ENCODE measurements at places on chromosomes 4 and X.

GRCh38 chr4:119666653-119667091 is 38.1 kb upstream of the PDE5A start:
- DNase-seq: no peak

GRCh38 chr4:82984459-82984858 is 26.2 kb downstream of the LIN54 start:
- no peak for DNase-seq

DNA sequence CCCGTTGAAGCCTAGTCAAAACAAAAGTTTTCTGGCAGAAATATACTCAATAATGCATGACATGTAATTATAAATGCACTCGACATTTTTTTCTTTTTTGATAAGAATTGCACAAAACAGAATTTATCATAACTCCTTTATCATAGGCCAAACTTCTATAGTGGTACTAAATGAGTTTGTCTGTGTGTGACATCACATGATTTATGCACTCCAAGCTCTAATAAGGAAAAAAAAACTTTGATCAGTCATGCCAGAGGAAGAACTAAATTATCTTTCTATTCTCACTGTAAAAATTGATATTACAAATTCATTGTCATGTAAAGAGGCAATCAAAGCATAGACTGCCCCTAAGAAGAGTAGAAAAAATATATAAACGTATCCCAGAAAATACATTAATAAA is 112.4 kb upstream of the NOCT start:
- no peak for DNase-seq

DNA sequence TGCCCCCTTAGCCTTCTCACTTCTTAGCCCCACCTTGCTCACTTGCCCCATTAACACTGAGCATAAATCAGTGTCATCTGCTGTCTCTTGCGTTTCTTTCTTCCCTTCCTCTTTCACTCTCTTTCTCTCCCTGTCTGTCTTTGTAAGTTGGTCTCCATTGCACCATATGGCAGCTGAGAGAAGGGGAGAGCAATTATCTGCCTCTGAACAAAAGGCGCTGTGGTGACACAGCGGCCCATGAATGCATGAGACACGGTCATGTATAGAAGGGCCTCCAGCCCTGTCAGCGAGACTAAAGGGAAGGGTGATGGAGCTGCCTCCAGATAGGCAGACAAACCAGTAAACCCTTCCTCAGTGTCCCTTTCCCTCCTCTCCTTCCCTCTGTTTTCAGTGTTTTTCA is 88.8 kb upstream of the PCDH18 start:
- DNase-seq: no peak

GRCh38 chr4:41146716-41147506 is 67.4 kb downstream of the APBB2 start:
- DNase-seq: no peak

- DNase-seq: no peak
These were observed 17.5 kb downstream of the IL13RA2 start for GRCh38 chrX:114999906-115000305.

- DNase-seq: no peak
These were observed 338.8 kb downstream of the UNC5C start for GRCh38 chr4:95209927-95210326.

DNA sequence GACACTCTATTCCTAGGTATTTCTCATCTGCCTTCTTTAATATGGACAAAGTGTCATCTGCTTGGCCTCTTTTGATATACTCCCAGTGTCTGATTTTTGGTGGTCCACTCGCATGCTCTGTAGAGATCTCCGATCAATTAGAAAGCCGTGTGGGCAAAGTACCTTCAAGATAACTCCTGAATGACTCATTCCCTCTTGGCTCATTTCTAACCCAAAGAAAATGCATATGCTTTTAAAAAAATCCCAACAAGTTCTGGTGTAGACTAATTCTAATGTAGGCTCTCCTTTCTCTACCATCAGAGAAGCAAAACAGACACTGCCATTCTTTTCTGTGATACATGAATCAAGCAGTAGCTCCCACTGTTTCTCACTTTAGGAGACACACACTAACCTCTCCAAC is 714.9 kb upstream of the ADGRL3 start:
- DNase-seq: no peak

DNA sequence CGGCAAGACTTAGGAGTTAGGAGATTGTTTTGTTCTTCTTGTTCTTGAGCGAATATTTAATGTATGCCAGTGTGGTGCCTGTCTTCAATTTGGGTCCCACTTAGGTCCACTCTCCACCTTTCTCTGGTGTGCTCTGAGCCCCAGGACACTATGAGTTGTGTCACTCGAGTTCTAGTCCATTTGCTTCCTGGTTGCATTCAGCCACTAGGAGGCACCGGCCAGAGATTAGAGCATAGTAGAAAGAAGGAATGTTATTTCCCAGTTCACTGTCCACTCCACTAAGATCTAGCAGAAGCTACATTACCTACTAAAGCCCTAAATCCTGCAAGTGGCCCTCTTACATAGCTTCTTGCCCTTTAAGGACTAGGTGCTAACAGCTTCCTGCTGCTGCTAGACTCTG is 326.9 kb downstream of the NAF1 start:
- no peak for DNase-seq

DNA sequence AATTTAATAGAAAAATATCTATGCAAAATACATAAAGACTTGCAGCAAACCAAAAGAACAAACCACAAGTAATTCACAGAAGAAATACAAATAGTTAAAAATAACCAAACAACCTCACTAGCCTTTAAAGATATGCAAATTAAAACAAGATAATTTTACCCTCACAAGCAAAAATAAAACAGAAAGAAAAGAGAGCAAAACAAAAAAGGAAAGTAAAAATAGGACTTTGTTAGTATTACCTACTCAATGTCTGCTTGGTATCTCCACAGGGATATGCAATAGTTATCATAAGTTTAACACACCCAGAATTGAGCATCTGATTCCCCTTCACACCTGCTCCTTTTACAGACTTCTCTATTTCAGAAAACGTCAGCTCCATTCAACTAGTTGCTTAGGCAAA is 737.5 kb upstream of the MAGEB2 start:
- DNase-seq: no peak

DNA sequence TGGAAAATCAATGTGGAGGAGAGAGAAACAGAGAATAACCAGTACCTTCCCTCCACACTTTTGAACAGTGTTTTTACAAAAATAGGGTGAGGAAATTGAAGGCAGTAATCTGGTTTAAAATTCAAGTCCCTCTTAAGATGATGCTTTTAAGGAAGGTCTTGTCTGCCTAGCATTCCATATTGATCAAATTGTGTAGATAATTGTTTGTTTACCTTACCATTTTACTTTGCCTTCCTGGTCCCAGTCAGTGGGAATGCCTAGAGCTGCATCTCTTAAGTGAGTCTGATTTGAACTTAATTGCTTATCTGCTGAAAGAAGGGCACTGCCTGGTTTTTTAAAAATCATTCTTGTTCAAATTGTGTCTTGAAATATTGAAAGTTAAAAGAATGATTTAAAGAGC is 14.4 kb upstream of the MAOA start:
- no peak for DNase-seq

- DNase-seq: no peak
These were observed 16.9 kb downstream of the HELQ start for GRCh38 chr4:83438719-83439118.

- no peak for DNase-seq
These were observed 2089.6 kb upstream of the TENM3 start for GRCh38 chr4:180153587-180153986.

DNA sequence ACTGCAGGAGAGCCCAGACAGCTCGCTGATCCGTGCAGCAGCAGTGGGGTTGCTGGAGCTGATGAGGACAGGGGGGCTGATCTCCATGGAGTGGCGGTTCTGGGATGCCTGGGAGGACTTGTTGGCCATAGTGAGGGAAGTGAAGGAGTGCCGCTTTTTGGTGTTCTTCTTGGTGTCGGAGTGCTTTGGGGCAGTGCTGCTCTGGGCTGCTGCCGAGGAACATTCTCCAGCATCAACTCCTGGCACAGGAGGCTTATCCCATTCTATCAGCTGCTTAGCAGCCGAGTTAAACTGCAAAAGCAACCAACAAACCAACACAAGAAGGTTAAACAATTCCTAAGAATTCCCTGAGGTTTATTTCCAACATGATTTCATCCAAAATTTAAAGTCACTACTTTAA is 126.3 kb upstream of the CBR4 start:
- no peak for DNase-seq

- no peak for DNase-seq
These were observed 66.0 kb downstream of the RHOH start for GRCh38 chr4:40262861-40263260.

- no peak for DNase-seq
These were observed 96.2 kb downstream of the RBM46 start for GRCh38 chr4:154877110-154877760.

DNA sequence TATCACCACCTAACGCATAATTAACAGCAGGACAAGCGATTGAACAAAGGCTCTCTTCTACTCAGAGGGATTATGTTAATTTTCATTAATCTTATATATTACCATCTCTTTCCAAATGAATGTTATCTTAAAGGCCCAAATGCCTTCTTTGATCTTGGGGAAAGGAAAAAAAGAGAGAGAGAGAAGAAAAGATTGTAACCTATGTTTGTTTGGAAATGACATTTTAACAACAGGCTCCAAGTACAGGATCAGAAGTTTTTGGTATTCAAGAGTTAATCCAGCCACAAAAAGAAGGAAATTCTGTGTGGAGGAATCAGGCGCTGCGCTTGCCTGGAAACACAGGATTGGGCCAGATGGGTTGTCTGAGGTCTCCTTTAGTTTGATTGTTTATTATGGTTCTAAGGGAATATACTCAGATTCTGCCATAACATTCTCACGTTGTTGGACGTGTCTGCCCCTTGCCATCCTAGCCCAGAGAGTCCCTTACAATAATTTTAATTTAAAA is 100.7 kb upstream of the STX18 start:
- no peak for DNase-seq

GRCh38 chr4:174131901-174132300 is 151.6 kb downstream of the FBXO8 start:
- no peak for DNase-seq

DNA sequence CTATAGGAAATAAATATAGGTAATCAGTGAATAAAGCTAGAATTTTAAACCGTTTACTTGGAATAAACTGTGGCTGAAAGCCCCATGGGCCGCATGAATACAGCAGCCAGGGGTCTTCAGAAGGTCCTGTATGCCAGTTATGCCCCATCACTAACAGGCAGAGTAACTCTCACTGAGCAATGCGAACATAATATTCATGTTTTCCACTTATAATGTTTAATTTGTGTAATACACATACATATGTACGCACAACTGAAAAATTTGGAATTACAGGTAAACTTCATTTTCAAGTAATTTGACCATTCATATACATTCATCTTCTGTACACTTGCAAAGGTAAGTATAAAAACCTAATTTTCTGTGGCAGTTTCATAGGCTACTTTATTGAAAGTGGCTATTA is 526.2 kb upstream of the ATOH1 start:
- DNase-seq: no peak

- no peak for DNase-seq
These were observed 5.9 kb upstream of the SEPTIN6 start for GRCh38 chrX:119698845-119699244.

- DNase-seq: no peak
These were observed 573.0 kb downstream of the GABRG1 start for GRCh38 chr4:45550766-45551366.

DNA sequence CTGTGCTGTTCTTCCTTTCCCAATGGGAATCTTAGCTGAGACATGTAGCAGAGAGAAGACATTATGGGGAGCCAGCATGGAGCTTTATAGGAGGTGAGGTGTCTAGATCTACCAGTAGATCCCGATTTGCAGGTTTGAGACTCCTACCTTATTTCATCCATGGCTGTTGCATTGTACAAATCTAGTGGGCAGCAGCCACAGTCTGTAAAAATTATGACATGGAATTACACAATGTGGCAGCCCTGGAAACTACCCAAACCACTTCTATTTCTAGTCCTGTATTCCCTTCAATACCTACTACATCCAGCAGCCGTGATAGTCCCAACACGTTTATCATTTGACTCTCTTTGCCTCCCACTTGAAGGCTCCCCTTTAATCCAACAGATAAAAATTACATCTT is 8.1 kb downstream of the ATP7A start:
- DNase-seq: no peak
